ENCODE measurements at places on chromosomes 13 and 19.

- DNase-seq, result no peak
Observed at GRCh38 chr19:54616057-54616456, 14.2 kb upstream of the LILRB1 start.

GRCh38 chr13:73079359-73079758, 20.6 kb downstream of the KLF5 start:
- DNase-seq, result no peak

DNA sequence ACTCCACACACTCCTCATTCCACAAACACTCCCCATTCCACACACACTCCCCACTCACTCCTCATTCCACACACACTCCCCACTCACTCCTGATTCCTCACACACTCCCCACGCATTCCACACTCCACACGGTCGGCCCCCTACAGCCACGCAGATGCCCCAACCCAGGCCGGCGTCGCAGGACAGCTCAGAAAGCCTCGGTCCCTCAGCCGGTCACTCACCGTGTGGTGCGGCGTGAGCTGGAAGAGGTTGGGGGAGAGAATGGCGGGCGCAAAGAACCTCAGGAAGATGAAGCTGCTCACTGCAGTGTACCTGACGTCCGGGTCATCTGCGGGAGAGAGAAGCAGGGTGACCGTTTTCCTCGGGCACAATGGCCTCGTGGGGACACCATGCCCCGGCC, 39.0 kb upstream of the C13orf46 start:
- no peak for DNase-seq

DNA sequence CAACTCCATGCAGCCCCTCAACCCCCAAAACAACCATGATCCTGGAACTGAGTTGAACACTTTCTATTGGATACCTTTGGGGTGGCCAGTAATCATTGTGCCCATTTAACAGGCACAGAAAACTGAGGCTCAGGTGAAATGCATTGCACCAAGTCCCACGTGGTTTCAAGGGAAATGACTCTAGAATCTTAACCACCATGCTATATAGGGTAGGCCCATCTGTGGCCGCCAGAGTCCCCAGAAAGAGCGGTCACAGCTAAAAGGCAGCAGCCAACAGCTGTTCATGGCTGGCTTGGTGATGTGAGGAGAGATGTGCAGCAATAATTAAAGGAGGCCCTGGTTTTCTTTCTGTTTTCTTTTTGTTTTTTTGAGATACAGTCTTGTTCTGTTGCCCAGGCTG, 2.6 kb downstream of the CNN1 start:
- no peak for DNase-seq

DNA sequence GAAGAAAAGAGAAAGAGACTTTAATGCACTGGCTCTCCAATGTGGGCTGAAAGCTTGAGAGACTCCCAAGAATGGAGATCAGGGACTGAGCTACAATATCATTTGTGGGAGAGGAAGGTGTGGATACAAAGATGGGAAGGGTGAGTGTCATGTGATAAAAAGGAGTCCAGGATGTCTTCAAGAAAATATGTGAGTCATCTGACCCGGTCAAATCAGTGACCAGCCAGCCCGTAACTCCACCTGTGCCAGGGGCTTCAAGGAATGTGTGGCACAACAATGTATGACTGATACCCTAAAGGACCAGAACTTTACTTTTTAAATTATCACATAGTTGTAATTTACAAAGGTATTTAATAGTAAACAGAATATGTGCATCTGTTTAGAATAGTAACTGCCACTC, 97.2 kb downstream of the DOCK9 start:
- no peak for DNase-seq

DNA sequence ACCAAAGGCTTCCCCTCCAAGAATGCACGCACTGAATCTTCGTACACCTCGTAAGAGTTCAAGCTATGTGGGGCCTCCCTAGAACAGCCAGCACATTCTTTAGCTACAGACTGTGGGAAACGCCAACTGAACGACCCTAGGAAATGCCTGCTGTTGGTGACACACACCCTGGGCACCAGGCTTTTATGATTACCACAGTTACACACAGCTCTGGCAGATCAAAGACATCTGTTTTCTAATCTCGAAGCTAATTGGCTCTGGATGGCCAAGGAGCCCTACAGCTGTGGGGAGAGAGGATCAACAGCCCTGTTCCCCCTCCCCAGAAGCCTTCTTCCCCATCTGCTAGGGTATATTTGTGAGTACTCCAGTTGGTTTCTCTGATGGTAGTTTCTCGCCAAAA, 123.0 kb downstream of the COL4A1 start:
- DNase-seq, result no peak

- no peak for DNase-seq
Observed at GRCh38 chr19:44644402-44645016, 799 bp downstream of the PVR start.

GRCh38 chr13:39159846-39160370, 121.7 kb downstream of the NHLRC3 start:
- DNase-seq, result no peak

DNA sequence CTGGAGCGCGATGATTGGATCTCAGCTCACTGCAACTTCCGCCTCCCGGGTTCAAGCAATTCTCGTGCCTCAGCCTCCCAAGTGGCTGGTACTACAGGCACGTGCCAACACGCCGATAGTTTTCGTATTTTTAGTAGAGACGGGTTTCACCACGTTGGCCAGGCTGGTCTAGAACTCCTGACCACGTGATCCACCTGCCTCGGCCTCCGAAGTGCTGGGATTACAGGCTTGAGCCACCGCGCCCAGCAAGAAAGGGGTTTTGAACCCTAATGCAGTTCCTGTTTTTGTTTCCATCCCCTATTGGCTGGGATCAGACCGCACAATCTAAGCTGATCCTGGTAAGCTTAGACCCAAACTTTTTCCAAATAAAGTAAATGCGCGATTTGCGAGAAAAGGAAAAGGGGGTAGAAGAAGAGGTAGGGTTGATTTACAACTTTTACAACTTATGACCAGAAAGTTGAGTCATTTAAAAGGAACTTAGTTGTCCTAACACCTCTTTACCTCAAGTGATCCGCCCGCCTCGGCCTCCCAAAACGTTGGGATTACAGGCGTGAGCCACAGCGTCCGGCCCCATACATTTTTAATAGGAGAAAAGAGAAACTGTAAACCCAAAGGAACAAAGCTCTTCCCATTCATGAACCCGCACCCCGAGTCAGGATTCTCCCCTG, 764 bp downstream of the ZNF626 start:
- DNase-seq, result no peak

DNA sequence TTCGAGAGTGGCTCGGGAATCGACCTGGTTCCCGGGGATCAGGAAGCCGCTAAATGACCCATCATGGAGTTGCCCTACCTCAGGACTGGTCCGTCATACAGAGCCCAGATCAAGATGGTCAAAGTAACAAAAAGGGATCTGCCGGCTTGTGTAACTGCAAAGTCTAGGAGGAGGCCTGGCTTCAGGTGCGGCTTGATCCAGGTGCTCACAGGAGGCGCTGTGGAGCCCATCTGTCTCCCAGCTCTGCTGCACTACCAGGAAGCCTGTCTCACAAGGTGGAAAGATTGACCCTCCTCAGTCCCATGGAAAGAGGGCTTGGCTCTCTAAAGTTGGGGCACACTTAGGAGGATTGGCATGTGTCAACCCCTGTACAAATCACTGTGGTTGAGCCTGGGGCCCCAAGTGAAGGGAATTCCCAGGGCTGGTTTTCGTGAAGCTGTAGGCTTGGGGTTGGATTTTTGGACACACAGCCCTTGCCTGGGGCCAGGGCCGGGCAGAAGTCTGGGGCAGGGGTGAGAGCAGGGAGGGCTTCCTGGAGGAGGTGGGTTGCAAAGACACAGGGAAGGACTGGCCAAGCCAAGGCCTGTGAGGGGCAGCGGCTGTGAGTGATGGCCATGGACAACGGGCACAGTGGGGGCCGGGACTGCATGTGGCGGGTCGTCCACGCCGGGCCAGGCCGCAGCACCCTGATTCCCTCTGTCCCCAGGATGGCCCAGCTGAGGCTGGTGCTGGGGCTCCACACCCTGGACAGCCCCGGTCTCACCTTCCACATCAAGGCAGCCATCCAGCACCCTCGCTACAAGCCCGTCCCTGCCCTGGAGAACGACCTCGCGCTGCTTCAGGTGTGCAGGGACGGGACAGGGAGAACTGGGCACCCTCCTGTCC, 4.2 kb downstream of the GZMM start:
- DNase-seq, result no peak

DNA sequence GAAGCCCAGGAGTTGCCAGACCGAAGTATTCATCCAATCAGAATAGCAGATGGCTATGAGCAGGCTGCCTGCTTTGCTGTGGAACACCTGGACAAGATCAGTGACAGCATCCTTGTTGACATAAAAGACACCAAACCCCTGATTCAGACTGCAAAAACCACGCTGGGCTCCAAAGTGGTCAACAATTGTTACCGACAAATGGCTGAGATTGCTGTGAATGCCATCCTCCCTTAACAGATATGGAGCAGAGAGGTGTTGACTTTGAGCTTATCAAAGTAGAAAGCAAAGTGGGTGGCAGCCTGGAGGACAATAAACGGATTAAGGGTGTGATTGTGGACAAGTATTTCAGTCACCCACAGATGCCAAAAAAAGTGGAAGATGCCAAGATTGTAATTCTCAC, 250.3 kb upstream of the OBI1 start:
- DNase-seq, result no peak

DNA sequence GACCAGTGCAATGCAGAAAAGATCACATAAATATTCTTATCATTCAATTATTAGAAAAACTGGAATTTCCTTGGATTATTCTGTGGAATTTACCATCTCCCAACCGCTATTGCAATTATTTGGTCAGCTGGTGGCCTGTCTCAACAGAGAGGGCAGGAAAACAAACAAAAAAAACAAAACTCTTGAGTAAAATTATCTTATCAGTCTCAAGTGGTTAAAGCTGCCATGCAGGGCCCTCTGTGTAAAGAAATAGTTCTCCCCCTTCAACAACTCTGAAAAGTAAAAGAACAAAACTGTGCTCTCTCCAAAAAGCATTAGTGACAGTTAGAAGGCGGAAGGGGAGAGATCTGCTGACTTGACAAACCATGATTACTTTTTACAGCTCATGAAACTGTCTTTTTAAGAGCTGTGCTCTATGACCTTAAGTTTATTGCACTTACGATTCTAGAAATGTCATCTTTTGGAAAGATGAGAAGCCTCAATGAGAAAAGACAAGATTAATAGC, 152.3 kb downstream of the DLEU7 start:
- no peak for DNase-seq

- no peak for DNase-seq
Observed at GRCh38 chr19:36627057-36627456, 21.9 kb downstream of the ZNF382 start.

- no peak for DNase-seq
Observed at GRCh38 chr19:10453852-10454251, 33.5 kb downstream of the PDE4A start.

DNA sequence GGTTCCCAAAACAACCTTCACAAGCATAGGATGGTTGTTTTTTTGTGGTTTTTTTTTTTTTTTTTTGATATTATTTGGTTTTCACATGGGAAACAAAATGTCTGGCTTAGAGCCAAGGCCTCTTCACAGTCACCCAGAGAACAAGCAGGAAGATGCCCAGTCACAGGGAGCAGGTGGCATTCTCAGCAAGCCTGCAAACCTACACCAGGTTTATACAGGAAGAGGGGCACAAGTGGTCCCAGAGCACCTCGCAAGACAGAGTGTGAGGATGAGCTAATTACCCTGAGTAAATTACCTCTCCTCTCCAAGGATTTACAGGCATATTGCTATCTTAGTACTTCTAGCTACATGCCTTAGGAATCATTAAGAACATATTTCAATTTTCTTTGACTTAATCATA, 1375.6 kb downstream of the EFNB2 start:
- no peak for DNase-seq

DNA sequence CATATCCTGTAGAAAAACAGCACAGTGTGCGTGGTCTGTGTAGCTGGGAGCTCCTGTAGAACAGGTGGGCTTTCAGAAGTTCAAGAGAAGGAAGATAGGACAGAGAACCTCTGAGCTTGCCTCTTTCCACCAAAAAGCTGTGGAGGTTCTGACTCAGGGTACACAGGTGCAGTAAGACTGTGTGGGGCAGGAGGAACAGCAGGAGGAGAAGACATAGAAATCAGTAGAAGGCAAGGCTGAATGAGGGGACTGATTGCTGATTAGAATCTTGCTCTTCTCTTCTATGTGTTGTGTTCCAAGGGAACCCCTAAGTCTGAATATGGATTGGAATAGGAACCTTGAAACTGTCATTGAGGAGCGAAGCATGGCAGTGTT, 122.7 kb downstream of the AKAP11 start:
- DNase-seq, result no peak

DNA sequence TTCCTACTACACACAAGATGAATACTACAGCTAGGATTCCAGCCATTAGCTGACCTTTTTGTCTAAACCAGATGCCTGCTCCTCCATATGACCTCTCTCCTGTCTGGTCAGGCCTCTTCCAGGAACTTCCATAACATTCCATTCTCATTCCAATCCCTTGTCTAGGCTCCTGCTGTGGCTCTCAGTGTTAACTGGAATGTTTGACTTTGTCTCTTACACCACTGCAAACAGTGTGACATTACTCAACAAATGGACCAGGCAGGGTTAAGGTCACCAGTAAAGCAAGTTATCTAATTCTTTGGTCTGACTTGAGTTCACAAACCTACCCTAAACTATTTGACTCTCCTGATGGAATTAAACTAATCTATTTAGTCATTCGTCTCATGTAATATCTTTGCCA, 2.1 kb upstream of the GPC6 start:
- no peak for DNase-seq

GRCh38 chr13:37085606-37086005, 19.9 kb downstream of the CSNK1A1L start:
- DNase-seq, result no peak

DNA sequence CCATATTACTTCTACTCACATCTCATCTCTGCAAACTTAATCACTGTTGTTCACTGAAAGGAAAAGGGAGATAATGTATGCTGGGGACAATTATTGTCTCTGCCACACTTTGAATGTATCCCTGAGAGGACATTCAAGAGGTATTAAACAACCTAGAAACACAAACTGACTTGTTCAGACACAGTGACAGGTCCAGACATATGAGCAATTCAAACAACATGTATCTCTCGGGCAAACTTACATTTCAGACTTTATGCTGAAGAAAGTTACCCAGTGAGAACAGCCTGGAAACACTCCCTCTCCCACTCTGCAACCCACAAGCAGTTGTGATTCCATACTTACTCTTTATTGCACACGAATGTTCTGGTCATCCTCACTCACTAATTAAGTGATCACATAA, 968.7 kb upstream of the SLC10A2 start:
- DNase-seq, result no peak
